ENCODE measurements at places on chromosomes 12 and 14.

- DNase-seq: peak; percentile 44
These were observed 4.3 kb downstream of the RTL1 start for GRCh38 chr14:100898935-100899883.

DNA sequence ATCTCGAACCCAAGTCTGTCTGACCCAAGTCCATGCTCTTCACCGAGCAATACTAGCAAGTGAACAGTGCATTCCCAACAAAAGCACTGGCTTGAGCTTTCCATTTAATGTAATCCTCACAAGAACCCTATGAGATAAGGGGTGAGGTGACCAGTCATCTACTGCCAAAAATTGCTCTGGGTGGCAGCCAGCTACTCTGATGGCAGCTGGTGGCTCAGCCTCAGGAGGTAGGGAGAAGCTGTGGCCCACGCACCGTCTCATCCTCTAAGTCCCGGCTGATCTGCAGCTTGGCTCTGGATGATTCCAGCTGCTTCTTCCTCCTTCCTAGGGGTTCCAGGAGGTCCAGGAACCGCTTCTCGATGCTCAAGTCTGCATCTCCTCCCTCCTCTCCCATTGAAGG is 75.2 kb downstream of the PLEKHG3 start:
- no peak for DNase-seq

DNA sequence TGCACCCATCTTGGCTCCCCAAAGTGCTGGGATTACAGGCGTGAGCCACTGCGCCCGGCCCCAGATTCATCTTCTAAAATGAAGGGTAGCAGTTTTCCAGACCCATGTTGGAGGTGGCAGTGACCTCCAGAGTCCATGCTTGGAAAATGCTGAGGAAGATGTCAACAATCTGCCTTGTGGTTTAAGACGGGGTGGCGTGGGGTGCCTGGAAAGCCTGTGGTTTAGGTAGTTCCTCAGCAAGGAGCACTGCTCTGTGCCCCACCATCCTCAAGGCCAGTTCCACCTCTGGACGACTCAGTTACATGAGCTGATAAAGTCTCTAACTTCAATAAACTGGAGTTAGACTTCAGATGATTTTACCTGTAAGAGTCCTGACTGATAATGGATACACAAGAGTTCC is 48.6 kb downstream of the DRAM1 start:
- no peak for DNase-seq

- no peak for DNase-seq
These were observed 442.5 kb downstream of the EGLN3 start for GRCh38 chr14:33508126-33509062.

DNA sequence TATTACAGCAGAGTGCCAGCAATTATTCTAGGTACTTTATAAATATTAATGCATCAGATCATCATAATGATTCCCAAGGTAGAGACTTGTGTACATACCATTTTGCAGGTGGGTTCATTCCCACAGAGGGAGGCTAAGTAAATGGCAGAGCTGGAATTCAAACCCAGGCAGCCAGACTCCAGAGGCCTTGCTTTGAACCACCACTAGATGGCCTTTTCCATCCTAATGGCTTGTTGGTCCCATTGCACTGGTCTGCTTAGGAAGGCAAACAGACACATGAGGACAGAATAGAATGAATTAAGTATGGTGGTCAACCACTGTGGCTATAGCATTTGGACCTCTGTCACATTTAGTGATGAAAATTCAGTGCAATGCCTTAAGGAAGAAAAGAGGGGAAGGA is 158.7 kb downstream of the METTL25 start:
- peak; percentile 75 for DNase-seq

GRCh38 chr14:65927931-65928356 is 515.4 kb downstream of the FUT8 start:
- DNase-seq: peak; percentile 88

- no peak for DNase-seq
These were observed 104.3 kb upstream of the SLC35F4 start for GRCh38 chr14:57970175-57970574.

- DNase-seq: no peak
These were observed 13.8 kb upstream of the CPNE8 start for GRCh38 chr12:38919191-38919590.

- peak; percentile 44 for DNase-seq
These were observed 1.7 kb upstream of the SCNN1A start for GRCh38 chr12:6376870-6377666.

- DNase-seq: peak; percentile 67
These were observed 169.0 kb upstream of the EEA1 start for GRCh38 chr12:93098077-93098476.

DNA sequence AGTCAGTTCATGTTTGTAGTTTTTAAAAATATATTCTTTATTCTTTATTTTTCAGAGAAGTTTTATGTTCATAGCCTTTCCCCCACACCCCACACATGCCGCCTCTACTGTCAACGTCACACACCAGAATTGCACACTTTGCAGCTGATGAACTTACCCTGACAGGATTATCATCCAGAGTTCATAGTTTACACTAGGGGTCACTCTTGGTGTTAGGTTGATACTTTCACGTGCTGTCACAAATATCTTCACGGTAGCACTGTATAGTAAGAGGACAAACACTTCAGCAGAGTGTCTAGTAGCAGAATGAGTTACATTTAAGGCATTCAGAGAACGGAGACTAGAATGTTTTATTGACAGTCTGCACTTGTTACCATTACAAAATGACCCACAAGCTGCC is 5.1 kb downstream of the DPPA3 start:
- no peak for DNase-seq

DNA sequence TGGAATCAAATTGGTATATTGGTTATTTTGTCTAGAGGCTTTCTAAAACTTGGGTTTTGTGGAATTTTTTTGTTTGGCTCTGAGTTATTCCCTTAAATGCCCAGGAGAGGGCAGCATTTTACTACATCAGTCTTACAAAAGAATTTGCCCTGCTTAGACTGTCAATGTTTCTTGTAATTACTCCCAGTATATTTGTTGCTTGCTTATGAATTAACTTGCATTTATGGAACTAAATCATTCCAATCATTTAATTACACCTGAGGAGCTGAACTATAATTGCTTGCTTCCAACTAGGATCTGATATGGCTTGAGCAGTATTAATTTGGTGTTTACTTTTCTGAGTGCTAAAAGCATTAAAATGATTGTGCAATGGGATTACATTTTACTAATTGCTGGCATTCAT is 48.7 kb downstream of the MIPOL1 start:
- DNase-seq: no peak

- DNase-seq: no peak
These were observed 42.2 kb upstream of the ATP23 start for GRCh38 chr12:57899010-57899662.

DNA sequence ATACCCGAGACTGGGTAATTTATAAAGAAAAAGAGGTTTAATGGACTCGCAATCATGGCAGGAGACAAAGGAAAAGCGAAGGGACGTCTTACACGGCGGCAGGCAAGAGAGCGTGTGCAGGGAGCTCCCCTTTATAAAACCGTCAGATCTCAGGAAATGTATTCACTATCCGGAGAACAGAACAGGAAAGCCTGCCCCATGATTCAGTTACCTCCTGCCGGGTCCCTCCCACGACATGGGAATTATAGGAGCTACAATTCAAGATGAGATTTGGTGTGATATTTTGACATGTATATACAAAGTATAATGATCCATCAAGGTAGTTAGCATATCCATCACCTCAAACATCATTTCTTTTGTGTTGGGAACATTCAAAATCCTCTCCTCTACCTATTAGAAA is 2.3 kb upstream of the CDCA4 start:
- no peak for DNase-seq

- peak; percentile 93 for DNase-seq
These were observed 23.3 kb upstream of the EMP1 start for GRCh38 chr12:13173012-13173932.

- no peak for DNase-seq
These were observed 1.7 kb downstream of the ARHGAP9 start for GRCh38 chr12:57477710-57478681.

GRCh38 chr12:115504306-115505290 is 772.9 kb downstream of the MED13L start:
- no peak for DNase-seq

- no peak for DNase-seq
These were observed 12.5 kb upstream of the STRN3 start for GRCh38 chr14:31038521-31039166.

- DNase-seq: no peak
These were observed 97.6 kb downstream of the EFCAB11 start for GRCh38 chr14:89856871-89857345.

GRCh38 chr14:100292301-100292775 is 13.9 kb downstream of the SLC25A29 start:
- DNase-seq: peak; percentile 50

GRCh38 chr14:99931308-99931707 is 133.9 kb upstream of the EVL start:
- DNase-seq: no peak

DNA sequence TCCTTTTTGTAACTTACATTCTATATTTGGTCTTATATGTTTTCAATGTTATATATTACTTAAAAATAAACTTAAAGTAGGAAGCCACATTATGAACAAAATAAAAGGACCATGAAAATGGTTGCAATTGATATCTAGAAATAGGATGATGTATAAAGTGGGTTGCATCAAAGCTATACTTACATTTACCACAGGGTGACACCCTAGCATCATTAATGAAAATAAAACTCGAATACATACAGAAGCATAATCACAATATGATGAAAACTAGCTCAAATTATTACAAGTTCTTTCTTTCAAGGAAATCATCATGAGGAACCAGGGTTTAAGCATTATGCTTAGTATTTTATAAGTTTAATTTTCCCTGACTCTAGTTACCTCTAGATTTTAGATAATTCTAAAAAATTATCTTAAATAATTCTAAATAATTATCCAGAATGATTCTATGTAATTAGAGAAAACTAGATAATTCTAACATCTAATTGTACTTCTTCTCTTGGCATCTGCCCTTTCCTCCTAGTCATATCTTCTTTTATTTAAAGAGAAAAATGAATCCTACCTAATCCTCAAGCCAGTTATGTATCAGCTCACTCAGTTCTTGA is 31.2 kb downstream of the TAS2R7 start:
- no peak for DNase-seq

DNA sequence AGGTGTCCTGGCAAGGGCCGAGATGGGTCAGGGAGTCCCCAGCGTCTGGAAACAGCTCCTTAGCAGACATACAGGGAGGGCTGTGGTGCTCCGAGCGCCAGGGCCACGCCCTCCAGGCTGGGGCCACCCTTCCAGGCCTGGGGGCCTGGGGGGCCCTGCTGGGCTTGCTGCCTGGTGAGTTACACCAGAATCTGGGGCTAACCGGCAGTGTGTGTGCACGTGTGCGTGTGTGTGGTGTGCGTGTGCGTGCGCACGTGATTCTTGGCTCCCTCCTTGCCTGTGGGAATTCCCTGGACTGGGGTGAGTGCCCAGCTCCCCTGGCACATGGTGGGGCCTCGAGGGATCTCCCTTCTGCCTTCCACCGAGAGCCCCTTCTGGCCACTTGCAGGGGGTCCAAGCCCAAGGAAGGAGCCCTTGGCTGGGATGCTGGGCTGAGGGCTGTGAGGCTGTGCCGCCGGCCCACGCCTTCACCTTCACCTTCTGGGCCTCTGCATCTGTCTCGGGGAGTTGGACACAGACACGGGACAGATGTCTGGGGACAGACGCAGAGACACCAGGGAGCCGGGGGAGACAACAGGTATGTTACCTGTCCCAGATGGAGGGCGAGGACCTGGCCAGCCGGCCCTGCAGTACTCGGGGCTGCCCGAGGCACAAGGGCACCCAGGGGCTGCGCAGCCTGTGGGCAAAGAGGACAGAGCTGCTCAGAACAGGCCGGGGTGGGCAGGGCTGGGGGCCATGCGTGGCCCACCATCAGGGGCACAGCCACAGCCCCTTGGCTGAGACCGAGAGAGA is 37.2 kb downstream of the BEGAIN start:
- DNase-seq: no peak

GRCh38 chr14:54322701-54323337 is 74.0 kb upstream of the CDKN3 start:
- no peak for DNase-seq

GRCh38 chr12:108117902-108118301 is 11.2 kb upstream of the WSCD2 start:
- no peak for DNase-seq

DNA sequence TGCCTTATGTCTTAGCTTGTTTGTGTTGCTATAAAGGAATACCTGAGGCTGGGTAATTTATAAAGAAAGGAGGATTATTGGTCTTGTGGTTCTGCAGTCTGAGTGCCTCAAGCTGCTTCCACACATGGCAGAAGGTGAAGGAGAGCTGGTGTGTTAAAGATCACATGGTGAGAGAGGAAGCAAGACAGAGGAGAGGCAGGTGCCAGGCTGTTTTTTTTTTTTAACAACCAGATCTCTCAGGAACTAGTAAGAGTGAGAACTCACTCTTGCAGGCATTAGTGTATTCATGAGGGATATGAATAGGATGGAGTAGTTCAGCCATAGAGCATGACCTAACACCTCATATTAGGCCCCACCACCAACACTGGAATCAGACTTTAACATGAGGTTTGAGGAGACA is 123.4 kb downstream of the CMAS start:
- no peak for DNase-seq

GRCh38 chr12:111010061-111010460 is 89.7 kb upstream of the MYL2 start:
- DNase-seq: peak; percentile 66

DNA sequence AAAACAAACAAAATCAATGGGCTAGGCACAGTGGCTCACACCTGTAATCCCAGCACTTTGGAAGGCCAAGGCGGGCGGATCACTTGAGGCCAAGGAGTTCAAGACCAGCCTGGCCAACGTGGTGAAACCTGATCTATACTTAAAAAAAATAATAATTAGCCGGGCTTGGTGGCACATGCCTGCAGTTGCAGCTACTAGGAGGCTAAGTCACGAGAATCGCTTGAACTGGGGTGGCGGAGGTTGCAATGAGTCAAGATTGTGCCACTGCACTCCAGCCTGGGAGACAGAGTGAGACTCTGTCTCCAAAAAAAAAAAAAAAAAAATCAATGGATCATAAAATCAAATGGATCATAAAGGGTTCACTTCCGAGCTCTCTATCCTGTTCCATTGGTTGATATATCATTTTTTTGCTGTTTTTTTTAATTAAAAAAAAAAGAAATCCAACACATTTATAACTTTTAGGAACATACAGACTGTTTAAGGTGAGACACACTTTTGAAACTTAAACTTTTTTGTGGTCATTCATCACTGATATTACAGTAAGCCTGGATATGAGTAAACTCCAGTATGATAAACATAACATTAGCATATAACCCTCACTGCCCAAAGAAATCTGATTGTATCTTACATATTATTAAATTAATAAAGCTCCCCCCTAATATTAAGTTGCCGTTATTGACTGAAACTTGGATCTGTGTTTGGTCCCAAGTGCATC is 22.1 kb downstream of the MOK start:
- no peak for DNase-seq

DNA sequence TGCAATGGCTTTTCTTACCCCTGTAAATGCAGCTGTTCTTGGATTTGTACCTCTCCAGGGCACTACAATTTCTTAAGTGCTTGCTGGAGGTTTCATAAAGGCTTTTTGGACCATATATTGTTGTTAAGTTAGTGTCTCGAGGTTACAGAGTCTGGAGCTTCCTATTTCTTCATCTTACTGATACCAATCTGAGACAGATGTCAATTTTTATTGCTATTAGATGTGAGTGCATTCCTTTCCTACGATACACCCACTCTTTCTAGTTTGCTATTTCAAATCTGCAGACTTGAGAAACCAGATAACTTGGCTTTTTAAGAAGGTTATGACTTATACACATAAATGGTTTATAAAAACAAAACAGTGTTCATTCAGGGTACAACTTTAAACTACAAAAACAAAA is 2.1 kb downstream of the NOXRED1 start:
- DNase-seq: no peak

- DNase-seq: no peak
These were observed 420.9 kb downstream of the PCNX1 start for GRCh38 chr14:71328183-71328582.

GRCh38 chr12:81992461-81992860 is 233.3 kb upstream of the PPFIA2 start:
- DNase-seq: peak; percentile 74

All from islet precursor cell (in vitro differentiated cells).